ENCODE measurements at places on chromosomes 3 and 15. TPM values are rescaled to one million over a fixed set of nuclear protein-coding genes. Genes with fewer than 3 reads are reported as not detected.

The PLA2G4B gene
- 16.4 TPM for polyA plus RNA-seq

The STAB1 gene
- polyA plus RNA-seq, result 37.6 TPM

- DNase-seq, result peak; percentile 8
These were observed 301.5 kb downstream of the PYDC2 start for GRCh38 chr3:191762323-191762960.

- DNase-seq, result no peak
These were observed 7.7 kb downstream of the COL8A1 start for GRCh38 chr3:99646107-99646435.

GRCh38 chr15:67358391-67358790, 103.8 kb downstream of the IQCH start:
- no peak for DNase-seq

DNA sequence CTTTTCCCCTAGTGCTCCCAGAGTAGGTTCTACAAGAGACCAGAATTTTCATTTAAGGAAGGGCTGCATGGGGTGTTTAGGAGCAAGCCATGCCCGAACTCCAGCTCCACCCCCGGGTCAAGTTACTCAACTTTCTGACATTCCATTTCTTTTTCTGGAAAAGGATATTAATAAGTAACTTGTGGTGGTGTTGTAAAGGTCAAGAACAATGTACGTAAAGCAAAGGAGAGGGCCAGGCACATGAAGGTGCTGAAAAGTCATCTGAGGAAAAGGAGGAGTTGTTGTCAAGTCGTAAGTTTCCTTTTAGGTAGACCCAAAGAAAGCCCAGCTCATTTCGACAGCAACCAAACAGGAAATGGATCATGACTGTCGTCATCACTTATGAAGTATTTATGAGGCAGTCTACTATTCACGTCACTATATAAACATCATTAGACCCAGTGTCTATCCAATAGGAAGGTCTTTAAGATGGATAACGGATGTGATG, 319.6 kb upstream of the IL12A start:
- DNase-seq, result peak; percentile 8

- peak; percentile 46 for DNase-seq
These were observed 26.7 kb upstream of the TMC3 start for GRCh38 chr15:81400640-81401236.

DNA sequence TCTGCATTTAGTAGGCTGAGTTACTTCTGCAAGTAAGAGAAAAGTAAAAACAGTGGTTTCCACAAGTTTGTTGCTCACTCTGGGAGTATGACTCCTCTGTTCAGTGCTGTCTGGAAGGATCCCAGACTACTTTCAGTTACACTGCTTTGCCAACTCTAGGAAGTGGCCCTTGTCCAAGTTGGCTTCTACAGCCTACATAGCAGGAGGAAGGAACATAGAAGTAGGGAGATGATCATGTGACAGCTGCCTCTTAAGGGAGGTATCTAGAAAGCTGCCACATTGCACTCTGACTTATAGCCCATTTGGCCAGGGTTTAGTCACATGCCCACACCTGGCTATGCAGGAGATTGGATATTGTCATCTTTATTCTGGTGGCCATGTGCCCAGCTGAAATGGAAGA, 298.1 kb downstream of the NSUN3 start:
- no peak for DNase-seq

DNA sequence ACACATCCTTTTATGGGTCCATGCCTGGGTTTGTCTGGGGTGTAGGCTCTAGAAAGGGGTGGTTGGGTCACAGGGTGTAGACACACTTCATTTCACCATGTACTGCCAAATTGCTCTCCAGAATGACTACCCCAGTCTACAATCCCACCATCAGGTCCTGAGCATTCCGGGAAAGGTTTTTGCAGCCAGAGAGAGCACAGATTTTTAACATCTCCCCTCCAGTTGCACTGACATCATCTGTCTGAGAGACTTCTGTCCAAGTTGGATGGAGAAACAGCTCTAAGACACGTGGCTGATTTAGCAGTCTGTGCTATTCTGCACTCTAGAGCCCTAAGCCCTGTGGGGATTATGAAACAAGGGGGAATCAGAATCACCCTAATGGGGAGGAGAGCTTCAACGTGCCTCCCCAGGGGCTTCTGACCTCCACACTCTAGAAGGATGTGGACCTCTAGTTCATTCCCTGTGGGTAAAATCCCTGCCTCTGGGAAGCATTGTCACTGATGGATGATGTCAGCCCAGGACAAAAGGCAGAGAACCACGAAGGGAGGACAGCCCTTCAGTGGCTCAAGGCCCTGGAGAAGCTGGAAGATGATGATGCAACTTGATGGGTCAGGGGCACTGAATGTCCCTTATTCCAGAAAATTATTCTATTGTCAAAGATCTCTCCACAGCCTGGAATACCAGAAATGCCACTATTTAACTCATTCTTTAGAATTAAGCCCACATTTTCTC, 71.5 kb downstream of the CD200R1L start:
- no peak for DNase-seq

DNA sequence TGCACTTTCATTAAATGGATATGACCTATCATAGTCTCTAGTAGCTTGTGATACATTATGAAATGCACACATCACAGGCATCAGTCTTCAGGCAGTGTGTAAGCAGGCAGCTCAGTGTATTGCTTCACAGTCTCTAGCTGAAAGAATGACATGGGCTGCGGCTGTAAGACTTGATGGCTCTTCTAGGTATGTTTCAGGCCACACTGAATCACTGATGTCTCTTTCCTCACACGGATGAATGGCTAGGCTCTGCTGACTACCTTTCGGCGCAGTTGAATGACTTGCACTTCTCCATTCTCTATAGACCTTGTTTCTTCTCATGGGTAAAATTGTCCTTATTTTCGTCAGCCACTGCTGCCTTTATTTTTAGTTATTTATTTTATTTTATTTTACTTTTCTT, 15.4 kb downstream of the APH1B start:
- DNase-seq, result no peak

Data from left kidney (tissue), 8 donors.